ENCODE measurements at places on chromosomes 12 and 14. TPM values are rescaled to one million over a fixed set of nuclear protein-coding genes. Genes with fewer than 3 reads are reported as not detected.

ATP2A2 gene
- total RNA-seq: 2,744 TPM

EFCAB11 gene
- 4.2 TPM for total RNA-seq

OAS1 gene
- 14.6 TPM for total RNA-seq

MIP gene
- not detected for total RNA-seq

HOXC13 gene
- total RNA-seq: not detected

TNS2 gene
- total RNA-seq: 110 TPM

PLCZ1 gene
- 1.3 TPM for total RNA-seq

LYZ gene
- total RNA-seq: 50.6 TPM

GLIPR1L1 gene
- total RNA-seq: not detected

TAS2R30 gene
- 1.1 TPM for total RNA-seq

ADGRD1 gene
- total RNA-seq: 244 TPM

TBX3 gene
- 9.5 TPM for total RNA-seq

MFAP5 gene
- total RNA-seq: 20.6 TPM

STXBP6 gene
- 30.8 TPM for total RNA-seq

DPPA3 gene
- not detected for total RNA-seq

C14orf132 gene
- total RNA-seq: 4.4 TPM

TAS2R42 gene
- not detected for total RNA-seq

ADCY4 gene
- 28.7 TPM for total RNA-seq

MGAT4C gene
- total RNA-seq: 4.2 TPM

ADAM20 gene
- 1.0 TPM for total RNA-seq

TCL1A gene
- total RNA-seq: not detected

DENR gene
- 25.7 TPM for total RNA-seq

CCDC175 gene
- total RNA-seq: not detected

TAS2R9 gene
- total RNA-seq: not detected

HVCN1 gene
- 11.3 TPM for total RNA-seq
